ENCODE measurements at places on chromosomes 11 and 22.

GRCh38 chr22:34055525-34056200, 135.4 kb upstream of the LARGE1 start:
- no peak for DNase-seq

GRCh38 chr11:125348674-125349309, 147.3 kb downstream of the FEZ1 start:
- DNase-seq: peak; percentile 53

- no peak for DNase-seq
These were observed 46.5 kb downstream of the ADM start for GRCh38 chr11:10351435-10351764.

DNA sequence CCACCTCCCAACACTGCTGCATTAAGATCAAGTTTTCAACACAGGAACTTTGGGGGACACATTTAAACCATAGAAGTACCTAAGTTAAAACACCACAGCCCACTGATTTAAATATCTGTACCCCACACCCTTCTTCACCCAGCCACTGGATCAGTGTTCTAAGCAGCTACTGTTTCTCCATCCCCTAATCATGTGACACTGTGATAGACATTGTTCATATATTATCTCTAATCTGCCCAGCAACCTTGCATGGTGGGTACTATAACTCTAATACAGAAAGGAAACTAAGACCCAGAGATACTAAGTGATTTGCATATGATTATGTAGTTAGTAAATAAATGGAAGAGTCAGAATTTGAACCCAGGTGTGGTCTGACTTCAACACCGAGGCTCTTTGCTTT, 70.5 kb upstream of the NNMT start:
- DNase-seq: no peak

GRCh38 chr11:117426297-117426685, 98.6 kb downstream of the CEP164 start:
- DNase-seq: peak; percentile 80

- no peak for DNase-seq
These were observed 19.3 kb downstream of the EIF3F start for GRCh38 chr11:8006349-8006977.

GRCh38 chr11:117090111-117090706, 8.0 kb downstream of the SIK3 start:
- no peak for DNase-seq

GRCh38 chr11:99098751-99099150, 78.0 kb downstream of the CNTN5 start:
- DNase-seq: no peak

DNA sequence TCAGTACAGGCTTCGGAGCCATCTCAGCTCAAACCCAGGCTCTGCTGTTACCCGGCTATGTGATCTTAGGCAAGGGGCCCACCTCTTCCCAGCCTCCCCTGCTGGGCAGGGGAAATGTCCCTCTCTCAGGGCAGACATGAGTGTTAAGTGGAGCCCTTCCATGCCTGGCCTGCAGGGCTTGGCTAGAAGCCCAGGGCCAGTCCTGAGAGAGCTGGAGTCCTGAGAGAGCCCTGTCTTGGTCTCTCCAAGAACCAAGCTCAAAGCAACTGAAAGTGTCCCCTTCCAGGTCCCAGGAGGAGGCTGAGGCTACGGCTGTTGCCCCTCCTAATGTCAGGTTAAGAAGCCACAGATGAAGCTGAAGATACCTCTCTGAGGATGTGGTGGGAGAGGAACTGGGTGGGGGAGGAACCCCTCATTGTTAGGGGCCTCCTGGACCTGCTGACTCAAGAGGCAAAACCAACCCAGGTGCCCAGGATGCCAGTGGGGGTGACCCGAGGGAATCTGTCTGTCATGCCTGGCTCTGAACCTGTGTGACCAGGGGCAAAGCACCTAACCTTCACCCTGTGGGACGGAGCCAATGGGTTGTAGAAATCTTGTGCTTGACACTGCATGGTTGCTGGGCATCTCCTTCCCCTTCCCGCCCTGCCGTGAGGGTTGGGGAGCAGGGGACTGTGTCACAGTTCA, 4.2 kb downstream of the ZP1 start:
- no peak for DNase-seq

- DNase-seq: no peak
These were observed 15.0 kb downstream of the NEAT1 start for GRCh38 chr11:65437436-65438227.

- DNase-seq: no peak
These were observed 266.0 kb upstream of the ANO3 start for GRCh38 chr11:26065944-26066343.
